ENCODE measurements at places on chromosomes 7 and 10. TPM values are rescaled to one million over a fixed set of nuclear protein-coding genes. Genes with fewer than 3 reads are reported as not detected.

DNA sequence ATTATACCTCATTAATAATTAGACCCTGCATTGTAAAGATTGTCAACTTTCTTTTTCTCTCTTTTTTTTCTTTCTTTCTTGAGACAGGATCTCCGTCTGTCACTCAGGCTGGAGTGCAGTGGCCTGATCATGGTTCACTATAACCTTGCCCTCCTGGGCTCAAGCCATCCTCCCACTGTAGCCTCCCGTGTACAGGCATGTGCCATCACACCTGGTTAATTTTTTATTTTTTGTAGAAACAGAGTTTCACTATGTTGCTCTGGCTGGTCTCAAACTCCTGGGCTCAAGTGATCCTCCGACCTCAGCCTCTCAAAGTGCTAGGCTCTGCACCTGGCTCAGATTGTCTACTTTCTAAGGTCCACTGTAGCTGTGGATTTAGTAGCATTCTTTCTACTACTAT lies 50.7 kb downstream of the MDFIC start:
- DNase-seq = no peak

GRCh38 chr10:98957801-98958200 lies 277.9 kb downstream of the HPSE2 start:
- DNase-seq = no peak

GRCh38 chr7:36119005-36119706 lies 33.9 kb upstream of the EEPD1 start:
- DNase-seq = no peak

- DNase-seq = no peak
Observed at GRCh38 chr10:33136271-33136670, 178.2 kb upstream of the ITGB1 start.

DNA sequence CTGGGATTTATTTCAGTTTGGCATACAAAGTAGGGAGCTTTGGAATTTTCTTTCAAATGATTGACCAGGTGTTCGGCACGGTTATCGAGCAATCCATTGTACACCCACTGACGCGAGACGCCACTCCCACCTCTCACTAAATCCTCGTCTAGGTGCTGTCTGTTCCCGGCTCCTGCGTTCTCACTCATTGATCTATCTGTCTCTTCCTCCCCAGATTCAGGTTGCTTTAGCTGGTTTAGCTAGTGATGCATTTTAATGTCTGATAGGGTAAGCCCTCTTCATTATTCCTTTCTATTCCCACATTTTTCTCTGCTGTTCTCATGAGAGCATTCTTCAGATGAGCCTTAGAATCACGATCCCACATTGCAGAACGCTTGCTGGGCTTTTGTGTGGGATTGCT lies 91.7 kb downstream of the ELFN1 start:
- DNase-seq = no peak

DNA sequence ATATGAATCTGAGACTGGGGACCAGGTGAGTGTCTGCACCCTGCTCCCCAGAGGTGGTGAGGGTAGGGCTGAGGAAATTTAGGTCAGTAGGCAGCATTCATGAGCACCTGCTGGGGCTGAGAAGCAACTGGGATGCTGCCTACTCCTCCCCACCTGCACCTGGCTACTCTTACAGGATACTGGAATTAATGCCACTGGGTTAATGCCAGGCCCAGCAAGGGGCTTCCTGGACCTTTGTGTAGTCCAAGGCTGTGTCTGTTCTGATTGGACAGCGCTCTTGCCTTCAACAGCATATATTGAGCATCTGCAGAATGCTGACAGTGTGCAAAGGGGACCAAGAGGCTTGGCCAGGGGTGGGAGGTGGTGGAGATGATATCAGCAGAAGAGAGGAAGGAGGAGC lies 32.1 kb downstream of the ADCYAP1R1 start:
- no peak for DNase-seq

DNA sequence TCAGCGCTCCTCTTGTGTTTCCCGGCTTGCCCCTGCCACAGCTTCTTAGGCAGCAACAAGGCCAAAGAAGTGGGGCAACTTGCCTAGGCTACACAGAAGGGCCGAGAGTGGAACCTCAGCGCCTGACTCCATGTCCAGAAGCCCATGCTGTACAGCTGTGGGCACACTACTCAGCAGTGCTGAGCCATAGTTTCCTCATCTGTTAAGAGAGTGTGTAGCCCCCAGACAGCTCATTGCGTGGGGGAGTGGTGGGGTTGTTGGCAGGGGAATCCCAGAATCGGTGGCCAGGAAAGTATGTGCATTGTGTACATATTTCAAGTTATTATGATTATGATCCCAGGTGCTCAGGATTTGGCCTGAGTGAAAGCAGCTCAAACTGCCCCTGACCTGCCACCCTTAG lies 96.2 kb downstream of the CDH23 start:
- no peak for DNase-seq

DNA sequence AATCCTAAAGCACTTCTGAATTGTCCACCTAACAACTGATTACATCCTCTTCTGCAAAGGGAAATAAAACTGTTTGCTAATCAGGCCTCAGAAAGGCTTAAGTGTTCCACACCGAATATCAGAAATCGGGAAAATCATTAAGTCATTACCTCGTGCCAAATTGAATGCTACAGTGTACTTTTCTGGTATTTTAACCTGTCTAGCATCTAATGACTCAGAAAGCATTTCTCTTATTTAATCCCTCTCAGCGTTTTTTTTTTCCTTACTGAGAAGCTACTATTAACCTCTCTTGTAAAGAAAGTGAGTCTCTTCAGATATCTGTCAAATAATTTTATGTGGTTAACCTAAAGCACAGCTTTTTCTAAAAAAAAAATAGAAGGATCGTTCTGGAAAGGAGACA lies 28.6 kb downstream of the VIM start:
- DNase-seq = no peak

DNA sequence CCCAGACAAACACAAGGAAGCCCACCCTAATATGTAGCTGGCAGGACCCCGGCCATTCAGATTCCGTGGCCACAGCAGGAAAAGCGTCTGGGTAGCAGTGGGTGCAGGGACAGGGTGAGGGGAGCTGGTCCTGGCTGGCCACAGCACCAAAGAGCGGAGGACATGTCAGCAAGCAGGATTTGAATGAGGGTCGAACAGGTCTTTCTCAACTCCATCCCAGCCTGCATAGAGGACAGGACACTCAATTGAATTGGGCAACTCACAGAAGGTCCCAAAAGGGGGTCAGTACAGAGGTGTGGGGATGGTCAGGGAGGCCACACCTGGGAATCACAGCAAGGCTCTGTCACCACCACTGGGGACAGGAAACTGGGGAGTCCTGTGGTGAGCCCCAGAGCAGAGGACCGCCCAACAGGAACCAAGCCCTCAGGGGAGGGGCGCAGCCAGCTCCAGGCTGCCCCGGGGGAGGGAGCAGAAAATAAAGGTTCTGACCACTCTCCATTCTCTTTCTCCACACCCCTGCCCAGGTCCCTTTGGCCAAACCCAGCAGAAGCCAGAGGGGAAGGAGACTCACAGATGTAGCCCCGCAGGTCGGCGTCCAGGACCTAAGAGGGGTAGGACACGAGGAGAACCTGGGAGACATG lies 108.7 kb upstream of the PPP2R2D start:
- DNase-seq = no peak

GRCh38 chr7:115297656-115298055 lies 375.8 kb downstream of the MDFIC start:
- no peak for DNase-seq

DNA sequence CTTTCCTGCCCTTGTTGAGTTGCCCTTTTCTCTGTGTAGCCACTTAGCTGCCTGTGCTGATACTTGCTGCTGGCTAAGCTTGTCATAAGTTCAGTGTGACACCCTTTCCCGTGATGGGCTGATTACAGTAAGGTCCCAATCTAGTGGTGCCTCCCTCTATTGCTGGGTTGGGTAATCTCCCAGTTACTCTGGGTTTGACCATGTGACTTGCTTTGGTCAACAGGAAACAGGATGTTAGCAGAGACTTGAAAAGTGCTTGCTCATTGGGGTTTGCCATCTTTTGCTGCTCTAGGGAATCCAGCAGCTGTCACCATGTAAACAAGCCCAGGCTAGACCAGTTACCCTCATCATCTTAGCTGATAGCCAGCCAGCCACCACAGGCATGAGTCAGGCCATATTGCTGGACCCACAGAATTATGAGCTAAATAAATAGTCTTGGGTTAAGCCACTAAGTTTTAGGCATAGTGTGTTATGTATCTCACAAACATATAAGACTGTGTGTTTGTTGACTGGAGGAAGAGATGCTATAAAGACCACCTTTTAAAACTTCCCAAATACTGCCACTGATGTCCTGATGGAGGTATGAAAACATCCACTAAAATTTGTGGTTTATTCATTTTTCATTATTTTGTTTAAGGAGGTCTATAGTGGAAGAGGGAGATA lies 4.0 kb upstream of the LEP start:
- DNase-seq = no peak

DNA sequence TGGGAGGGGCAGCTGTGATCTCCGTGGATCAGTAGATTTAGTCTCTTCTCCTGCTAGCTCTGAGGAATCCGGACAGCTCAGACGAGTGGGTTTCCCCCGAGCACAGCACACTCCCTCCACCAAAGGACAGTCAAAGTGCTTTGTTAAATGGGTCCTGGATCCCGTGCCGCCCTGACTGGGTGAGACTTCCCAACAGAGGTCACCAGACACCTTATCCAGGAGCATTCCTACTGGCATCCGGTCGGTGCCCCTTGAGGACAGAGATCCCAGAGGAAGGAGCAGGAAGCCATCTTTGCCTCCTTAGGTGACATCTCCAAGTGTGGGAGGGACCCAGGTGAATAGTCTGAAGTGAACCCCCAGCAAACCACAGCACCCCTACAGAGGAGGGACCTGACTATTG lies 1148.9 kb downstream of the CNTNAP2 start:
- DNase-seq = no peak

GRCh38 chr10:90652519-90652918 lies 205.3 kb downstream of the HTR7 start:
- DNase-seq = no peak

GRCh38 chr7:87107949-87108776 lies 44.1 kb upstream of the DMTF1 start:
- no peak for DNase-seq

GRCh38 chr7:111958431-111958830 lies 247.8 kb downstream of the DOCK4 start:
- DNase-seq = no peak

DNA sequence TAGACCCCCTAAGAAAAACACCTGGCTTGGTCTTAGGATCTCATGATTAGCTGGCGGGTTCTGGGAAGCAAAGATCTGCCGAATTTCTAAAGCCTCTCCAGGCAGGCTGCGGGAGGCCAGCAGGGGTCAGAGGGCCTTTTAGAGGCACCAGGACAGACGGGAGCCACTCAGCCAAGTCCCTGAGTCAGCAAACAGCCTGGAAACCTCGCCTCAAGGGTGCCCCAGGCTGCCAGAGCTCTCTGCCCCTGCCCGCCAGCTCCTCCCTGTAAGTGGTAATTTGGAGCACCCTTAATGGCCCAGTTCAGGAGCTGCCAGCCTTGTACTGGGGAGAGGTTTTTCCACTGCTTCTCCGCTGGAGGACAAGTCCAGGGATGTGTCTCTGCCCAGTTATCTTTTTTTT lies 88.7 kb downstream of the HIP1 start:
- no peak for DNase-seq

- DNase-seq = no peak
Observed at GRCh38 chr10:24277771-24278170, 68.8 kb downstream of the KIAA1217 start.

DNA sequence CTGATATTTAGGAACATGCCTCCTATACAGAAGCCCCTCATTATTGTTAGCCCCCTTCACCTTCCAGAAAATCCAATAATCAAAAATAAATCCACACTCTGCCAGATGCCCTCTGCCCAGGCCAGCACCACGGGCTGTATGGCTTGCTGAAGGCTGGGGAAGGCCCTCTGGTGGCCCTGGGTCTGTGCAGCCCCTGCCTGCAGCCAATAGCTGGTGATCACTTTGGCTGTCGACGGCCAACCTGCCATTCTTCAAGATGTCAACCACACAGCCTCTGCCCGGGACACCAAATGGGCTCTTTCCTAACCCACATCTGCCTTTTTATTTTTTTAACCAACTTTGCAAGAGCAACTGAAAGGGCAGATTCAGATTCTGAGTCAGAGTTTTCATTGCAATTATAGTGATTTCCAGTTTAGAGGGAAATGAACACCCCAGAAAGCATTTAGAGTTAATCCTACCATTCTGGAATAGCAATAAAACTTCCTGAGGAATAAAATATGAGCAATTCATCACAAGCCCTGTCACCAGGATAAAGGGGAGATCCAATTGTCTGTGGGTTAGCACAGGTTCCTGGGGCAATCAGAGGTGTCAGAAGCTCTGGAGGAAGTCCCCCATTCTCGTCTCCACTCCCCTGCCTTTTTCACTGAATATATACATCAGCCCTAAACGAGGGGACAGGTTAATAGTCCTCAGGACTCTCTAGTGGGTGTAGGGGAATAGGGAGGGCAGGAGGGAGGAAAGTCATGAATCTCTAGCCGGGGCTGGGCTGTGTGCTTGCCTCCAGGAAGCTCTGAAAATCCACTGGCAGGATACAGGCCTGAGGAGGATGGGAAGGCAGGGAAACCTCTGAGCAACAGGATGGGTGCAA lies 211.3 kb downstream of the GRID1 start:
- no peak for DNase-seq

DNA sequence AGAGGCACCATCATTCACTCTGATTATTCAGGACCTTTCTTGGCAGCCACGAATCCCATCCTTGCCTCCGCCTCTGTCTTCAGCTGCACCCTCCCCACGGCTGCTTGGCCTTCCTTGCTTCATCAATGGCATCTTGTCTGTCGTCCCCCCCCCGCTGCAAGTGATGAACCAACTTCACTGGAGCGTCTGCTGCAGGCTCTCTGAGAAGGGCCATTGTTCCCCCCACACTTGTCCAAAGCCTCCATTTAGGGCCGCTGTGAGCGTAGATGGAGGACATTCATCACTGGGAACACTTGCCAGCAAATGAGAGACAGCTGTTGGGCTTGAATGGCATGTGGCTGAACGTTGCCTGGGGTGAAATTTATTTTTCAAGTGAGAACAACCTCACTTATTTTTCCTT lies 20.1 kb downstream of the AFAP1L2 start:
- no peak for DNase-seq

Gene KNDC1
- total RNA-seq = 0.14 TPM

Gene PRPS1L1
- not detected for total RNA-seq

Gene PLXNA4
- 2.7 TPM for total RNA-seq

Gene GATA3
- 0.55 TPM for total RNA-seq

Gene CALML3
- 0.09 TPM for total RNA-seq

Gene UPK3BL2
- total RNA-seq = 9.7 TPM

Gene GIMAP2
- 8.6 TPM for total RNA-seq

Gene BICC1
- total RNA-seq = 5.9 TPM

Gene NPFFR1
- total RNA-seq = 0.06 TPM

Gene CLRN3
- 121 TPM for total RNA-seq
